ENCODE measurements at places on chromosomes 2 and 18.
A peak's percentile ranks its signal among the peaks of the same experiment; 100 is the strongest.

- peak; percentile 8 for DNase-seq
Observed at GRCh38 chr18:58896268-58896667, 31.6 kb downstream of the ZNF532 start.

DNA sequence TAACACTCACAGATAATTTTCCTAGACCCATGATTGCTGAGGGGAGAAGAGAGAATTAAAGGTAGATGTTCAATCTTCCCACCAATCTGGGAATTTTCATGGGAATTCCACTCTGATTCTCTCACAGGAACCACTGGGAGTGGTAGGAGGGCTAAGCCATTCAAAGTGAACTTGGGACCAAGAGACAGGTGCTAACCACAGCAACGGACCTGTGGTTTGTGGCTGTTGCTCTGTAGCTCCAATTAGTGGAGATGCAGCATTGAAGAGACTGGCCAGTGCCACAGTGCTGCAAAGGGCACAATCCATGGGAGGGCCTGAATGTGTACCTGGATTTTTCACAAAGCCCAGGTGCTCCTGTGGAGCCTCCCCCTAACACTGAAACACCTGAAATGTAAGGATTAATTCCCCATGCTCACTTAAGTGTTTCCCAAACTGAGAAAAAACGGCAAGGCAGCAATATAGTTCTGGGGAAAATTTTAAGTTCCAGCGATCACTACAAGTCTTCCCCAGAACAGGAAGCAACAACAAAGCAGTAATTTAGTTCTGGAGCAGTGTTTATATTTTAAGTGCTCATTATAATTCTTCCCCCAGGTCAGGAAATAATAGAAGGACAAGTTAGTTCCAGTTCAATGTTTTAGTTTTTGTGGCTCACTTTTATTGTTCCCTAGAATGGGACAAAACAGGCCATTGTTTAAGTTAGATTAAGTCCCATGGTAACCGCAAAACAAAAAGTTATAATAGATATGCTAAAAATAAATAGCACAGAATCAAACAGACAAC, 1045.8 kb downstream of the CNTNAP5 start:
- peak; percentile 15 for DNase-seq

DNA sequence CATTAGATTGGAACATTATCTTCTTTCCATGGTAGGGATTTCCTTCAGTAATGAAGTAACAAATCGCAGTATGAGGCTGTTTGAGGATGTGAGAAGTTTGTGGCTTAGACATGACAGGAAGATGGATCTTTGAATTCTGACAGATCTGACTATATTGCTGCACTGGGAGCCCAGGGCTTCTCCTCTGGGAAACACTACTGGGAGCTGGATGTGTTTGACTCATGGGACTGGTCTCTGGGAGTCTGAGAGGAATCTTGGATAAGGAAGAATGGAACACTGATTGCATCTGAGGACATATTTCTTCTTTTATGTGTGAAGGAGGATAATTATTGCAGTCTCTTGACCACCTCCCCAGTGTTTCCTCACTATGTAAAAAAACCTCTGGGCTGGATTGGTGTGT, 77.2 kb upstream of the ST6GAL2 start:
- no peak for DNase-seq

DNA sequence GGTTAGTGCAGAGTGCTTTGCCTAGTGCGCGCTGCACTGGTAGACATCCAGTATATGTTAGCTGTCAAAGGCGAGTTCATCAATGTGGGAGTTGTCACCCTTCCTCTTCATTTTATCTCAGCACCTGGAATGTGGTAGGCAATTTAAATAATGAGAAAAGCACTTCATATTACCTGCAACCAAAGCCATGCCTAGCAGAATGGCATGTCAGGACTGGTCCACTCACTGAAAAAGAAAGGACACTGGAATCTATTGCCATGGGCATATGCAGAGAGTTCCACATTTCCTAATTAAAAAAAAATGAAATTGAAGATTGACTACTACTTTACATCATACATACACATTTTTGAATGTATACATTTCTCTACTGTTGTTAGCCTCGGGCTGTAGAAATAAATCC, 139.6 kb downstream of the PAX3 start:
- DNase-seq: no peak

GRCh38 chr2:152573168-152573567, 144.1 kb downstream of the PRPF40A start:
- peak; percentile 77 for DNase-seq

- no peak for DNase-seq
Observed at GRCh38 chr2:190406805-190407204, 1.4 kb upstream of the MFSD6 start.
